ENCODE measurements at places on chromosomes 7 and 10.

DNA sequence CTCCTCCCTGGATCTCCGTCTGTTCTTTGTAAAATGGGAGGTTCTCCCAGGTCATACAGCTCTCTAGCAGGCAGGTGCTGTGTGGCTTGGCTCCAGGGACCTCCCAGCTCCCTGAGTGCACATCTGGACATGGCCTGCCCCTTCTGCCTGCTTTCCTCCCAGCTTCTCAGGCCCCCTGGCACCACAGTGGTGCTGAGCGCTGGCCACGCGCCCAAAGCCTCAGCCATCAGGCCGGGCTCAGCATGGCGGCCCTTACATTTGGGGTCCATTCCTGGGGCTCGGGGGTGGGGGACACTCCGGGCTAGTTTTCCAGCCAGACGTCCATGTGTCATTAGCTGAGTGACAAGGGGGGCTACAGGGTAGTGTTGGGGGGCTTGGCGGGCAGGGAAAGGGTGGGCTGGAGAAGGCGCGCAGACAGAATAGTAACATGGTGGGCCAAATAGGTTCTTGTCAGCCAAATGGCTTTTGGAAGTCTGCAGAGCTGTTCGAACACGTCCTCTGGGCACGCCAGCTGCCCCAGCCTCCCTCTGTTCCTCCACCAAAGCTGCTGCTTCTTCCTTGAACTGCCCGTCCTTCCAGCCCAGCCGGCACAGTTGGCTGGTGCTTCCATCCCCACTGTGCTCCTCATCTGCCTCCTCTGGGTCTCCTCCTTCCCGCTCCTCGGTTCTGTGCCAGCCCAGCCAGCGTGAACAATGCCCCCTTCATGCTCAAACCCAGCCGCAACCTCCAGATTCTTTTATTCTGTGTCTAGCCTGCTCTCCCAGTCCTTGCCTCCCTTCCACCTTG, 65.9 kb downstream of the GOLGA7B start:
- peak; percentile 34 for DNase-seq

- no peak for DNase-seq
Measured at GRCh38 chr7:4500812-4501211, 181.3 kb upstream of the FOXK1 start.

DNA sequence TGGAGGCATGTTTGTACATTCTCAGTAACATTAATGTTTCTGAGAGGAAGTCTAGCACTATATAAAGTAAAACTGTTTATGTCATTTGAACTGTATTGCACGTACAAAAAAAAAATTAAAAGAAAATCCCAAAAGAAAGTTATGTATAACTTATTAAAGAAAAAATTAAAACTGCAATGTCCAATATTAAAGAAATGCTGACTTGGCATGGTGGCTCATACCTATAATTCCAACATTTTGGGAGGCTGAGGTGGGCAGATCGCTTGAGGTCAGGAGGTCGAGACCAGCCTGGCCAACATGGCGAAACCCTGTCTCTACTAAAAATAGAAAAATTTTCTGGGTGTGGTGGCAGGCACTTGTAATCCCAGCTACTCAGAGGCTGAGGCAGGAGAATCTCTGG, 178.7 kb upstream of the VIPR2 start:
- no peak for DNase-seq

- no peak for DNase-seq
Measured at GRCh38 chr10:34593930-34594329, 221.2 kb downstream of the PARD3 start.

DNA sequence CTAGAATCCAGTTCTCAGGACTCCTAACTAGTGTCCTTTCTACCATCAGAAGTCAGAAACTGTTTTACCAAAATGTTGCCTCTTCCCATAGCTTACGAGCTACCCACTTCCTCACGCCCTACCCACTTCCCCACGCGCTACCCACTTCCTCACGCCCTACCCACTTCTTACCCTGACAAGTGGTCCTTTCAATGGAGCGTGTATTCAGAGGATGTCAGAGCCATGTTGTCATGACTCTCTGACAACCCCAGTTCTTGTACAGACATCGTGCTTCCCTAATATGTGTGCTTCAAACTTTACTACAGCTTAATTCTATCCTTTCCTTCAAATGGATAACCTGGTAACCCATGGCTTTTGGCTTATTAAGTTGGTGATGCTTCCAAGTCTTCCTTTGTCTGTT, 84.8 kb upstream of the PHF14 start:
- DNase-seq = no peak

GRCh38 chr10:46268076-46268881, 18.5 kb upstream of the ANTXRL start:
- no peak for DNase-seq

GRCh38 chr7:39271402-39271801, 293.7 kb downstream of the POU6F2 start:
- no peak for DNase-seq

GRCh38 chr7:26451997-26452396, 160.3 kb downstream of the SNX10 start:
- DNase-seq = no peak

GRCh38 chr10:68348265-68348741, 15.6 kb upstream of the PBLD start:
- no peak for DNase-seq

DNA sequence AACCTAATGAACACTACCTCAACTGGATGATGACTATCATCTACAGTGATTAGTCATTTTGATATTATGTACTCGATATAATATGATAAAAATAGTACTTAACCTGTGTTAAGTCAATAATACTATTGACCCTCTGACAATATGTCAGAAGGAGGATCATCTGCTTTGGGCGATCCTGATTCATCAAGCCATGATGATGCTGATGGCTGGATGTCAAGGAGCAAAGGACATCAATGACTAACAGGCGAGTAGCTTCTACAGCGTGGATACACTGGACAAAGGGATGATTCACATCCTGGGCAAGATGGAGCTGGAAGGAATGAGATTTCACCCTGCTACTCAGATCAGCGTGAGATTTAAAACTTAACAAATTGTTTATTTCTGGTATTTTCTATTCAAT, 94.4 kb upstream of the SKAP2 start:
- no peak for DNase-seq

GRCh38 chr7:155835446-155836215, 23.4 kb upstream of the SHH start:
- DNase-seq = no peak

DNA sequence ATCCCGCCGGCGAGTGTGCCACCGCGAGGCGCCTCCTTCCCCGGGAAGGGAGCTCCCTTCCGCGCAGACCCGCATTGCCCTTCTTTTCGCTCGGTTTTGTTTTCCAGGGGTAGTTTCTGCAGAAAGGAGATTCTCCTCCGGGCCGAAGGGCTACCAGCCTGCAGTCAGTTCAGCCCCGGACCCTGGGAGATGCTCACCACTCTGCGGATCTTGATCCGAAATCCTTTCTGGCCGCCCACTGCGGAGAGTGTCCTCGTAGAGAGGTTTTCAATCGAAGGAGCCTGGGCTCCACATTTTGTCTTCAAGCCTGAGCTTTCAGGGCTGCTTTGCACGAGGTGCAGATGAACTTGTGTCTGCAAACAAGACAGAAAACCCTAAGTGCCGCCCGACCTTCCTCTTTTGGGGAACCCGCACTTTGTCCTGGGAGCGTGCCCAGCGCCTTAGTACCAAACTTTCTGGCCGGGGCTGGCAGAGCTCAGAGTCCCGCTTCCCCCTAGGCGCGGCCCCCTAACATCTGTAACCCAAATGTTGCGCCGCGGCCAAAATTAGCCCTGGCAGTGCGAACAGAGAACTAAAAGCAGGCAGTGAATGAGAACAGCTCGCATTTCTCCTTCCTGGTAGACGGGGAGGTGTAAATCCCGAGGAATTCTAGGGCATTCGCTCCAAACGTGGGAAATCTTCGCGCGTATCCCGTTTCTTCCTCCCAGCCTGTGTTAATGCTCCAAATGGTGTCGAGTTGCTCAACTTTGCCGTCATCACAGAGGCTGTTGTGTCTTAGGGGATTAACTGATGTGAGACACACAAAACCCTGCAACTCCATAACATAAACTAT, 6.7 kb upstream of the EN2 start:
- DNase-seq = no peak

GRCh38 chr10:7075110-7075509, 335.7 kb downstream of the SFMBT2 start:
- DNase-seq = no peak

- no peak for DNase-seq
Measured at GRCh38 chr7:116441534-116441933, 58.0 kb upstream of the CAV2 start.

DNA sequence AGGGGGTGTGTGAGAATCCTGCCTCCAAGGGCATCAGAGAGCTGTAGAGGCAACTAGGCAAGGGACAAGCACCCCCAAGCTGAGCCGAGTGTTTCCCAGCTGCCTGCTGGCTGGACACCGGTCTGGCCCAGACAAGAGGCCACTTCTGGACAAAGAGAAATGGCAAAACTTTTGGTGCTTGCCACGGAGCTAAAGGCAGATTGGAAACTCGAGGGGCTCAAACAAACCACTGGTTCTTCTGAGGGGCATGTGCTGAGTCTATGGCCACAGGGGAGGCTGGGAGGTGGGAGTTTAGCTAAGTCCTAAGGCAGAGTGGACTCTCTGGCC, 66.5 kb upstream of the INPP5A start:
- no peak for DNase-seq

- DNase-seq = no peak
Measured at GRCh38 chr7:5350600-5351385, 68.0 kb downstream of the SLC29A4 start.

GRCh38 chr7:90938371-90938770, 325.9 kb upstream of the FZD1 start:
- DNase-seq = no peak

DNA sequence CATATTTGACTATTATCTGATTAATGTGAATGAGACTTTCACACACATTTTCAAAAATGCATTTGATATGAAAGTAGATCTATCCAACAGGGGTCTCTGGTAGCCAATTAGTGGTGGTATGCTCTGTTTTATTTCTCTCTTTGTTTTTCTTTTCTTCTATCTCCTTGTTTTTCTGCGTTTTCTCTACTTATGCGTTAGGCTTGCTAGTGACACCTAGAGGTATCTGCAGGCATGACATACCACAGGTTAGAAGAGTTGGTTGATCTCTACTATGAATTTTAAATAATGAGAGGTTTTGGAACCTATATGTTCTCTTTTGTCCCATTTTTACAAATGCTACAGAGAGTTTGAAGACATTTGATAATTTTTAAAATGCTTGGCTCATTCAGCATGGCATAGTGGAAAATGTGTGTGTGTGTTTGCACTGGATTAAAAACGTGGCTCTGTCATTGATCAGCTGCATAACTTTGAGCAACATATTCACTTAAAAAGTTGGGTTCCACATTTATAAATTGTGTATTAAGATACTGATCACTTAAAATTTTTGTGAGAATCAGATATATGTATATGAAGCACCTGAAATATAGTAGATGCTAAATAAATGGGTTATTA, 28.1 kb upstream of the PLXDC2 start:
- no peak for DNase-seq

DNA sequence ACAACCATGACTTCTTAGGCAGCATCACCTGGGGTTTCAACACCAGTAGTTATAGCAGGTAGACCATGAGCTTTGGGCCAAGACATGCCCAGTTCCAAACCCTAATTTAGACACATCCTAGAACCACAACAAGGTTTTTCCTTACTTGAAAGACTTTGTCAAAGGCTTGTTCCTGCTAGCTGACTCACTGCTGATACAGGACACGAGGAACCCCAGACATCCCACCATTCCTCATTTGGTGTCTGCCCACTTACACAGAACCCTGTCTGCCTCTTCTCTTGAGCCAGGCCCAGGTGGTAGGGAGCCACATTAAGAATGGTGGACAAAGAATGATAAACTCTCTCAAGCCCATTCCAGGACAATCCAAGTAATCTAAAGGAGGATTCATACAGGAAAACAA, 109.0 kb downstream of the CCDC71L start:
- no peak for DNase-seq

DNA sequence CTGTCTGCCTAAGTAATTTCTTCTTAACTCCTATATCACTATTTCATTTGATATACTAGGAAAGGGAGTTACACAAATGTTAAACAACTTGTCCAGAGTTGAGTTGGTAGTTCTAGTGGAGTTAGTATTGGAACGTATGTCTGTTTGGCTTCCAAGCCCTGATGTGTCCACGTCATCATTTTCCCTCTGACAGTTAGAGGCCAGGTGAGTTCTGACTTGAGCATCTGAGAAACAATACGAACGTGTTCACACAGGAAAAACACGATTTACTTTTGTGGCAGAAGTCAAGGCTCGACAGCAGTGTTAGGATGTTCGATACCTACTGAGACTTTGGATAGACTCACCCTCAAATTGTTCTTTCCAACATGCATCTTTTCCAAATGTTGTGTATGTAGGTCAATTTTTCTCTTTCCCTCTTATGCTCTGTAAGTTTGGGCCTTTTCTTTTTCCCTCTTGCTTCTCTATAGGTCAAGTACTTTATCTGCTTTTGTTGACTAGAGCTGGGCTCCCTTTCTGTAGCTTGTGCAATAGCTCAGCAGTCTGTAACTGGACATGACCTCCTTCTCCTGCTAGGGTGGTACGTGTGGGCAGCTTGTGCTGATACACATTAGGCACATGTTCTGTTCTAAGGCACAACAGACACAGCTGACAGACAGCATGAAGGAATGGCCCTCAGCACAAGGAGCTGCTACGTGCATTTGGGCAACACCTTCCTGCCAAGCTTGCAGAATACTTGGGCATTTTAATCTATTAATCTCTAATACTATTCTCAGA, 222.9 kb downstream of the PTEN start:
- DNase-seq = no peak

DNA sequence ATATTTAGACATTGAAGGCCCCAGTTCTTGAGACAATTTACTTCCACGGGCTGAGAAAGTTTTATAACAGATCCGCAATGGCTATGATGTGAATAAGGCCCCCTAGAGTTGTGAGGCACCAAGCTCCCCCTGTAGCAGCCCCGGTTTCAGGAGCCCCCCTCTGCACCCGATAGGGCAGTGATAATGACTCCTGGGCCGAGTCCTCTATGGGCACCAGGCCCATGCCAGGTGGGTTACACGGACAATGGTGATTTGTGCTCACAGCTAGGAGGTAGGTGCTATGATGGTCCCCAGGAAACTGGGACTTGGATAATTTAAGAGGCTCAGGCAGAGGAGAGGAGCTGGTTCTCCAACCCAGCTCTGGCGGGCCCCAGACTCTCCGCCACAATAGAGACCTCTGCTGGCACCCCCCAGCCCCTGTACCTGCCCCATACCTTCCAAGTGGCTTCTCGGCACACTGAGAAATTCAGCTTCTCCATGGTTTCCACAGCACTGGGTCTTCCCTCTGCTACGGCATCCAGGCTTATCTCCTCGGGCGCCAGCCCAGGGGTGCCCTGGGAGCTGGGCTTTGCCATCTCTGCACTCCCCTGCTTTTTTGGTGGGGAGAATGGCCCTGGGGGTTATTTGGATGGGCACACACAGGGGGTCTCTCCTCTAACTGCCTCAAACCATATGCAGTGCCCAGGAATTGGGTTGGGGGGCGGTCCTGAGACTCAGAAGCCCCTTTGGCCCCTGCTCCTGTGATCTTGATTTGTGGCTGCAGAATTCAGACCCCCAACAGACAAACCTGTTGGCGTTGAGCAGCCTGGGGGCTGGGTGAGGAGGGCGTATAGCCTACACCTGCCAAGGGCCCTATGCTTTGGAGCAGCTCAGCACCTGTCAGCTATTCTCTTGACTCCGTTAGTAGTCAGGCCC, 12.2 kb upstream of the KCP start:
- no peak for DNase-seq

GRCh38 chr7:138316421-138317043, 143.5 kb upstream of the TRIM24 start:
- DNase-seq = no peak

All from hypothalamus (tissue), 51 donors.